ENCODE measurements at places on chromosomes 5 and 9. TPM values are rescaled to one million over a fixed set of nuclear protein-coding genes. Genes with fewer than 3 reads are reported as not detected.

Gene C5orf22
- 23.7 TPM for total RNA-seq

- no peaks in the 10 kb centered on the region for H3K36me3 ChIP-seq
- no peak for DNase-seq
- no peaks in the 10 kb centered on the region for H3K27me3 ChIP-seq
- H3K4me1 ChIP-seq = no peaks in the 10 kb centered on the region
Measured at GRCh38 chr5:180484813-180485212, 9.4 kb upstream of the CNOT6 start.

DNA sequence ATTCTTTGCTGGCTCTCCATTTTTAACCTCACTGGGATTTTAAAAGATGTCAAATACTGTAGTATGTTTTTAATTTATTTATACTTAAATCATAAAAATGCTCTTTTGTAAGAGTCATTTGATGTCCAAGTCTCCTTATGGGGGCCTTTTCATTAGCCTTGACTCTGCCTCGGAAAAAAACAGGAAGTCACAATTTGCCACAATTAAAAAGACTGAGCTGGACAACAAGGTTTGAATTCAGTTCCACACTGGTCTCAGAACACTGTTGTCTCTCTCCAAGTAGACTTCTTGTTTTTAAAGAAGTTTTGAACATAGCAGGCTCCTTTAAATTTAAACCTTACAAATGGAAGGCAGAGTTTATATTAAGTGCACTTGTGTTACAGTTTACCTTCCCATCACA, 444.2 kb downstream of the ACTL7B start:
- no peak for DNase-seq
- H3K4me1 ChIP-seq = no peaks in the 10 kb centered on the region

DNA sequence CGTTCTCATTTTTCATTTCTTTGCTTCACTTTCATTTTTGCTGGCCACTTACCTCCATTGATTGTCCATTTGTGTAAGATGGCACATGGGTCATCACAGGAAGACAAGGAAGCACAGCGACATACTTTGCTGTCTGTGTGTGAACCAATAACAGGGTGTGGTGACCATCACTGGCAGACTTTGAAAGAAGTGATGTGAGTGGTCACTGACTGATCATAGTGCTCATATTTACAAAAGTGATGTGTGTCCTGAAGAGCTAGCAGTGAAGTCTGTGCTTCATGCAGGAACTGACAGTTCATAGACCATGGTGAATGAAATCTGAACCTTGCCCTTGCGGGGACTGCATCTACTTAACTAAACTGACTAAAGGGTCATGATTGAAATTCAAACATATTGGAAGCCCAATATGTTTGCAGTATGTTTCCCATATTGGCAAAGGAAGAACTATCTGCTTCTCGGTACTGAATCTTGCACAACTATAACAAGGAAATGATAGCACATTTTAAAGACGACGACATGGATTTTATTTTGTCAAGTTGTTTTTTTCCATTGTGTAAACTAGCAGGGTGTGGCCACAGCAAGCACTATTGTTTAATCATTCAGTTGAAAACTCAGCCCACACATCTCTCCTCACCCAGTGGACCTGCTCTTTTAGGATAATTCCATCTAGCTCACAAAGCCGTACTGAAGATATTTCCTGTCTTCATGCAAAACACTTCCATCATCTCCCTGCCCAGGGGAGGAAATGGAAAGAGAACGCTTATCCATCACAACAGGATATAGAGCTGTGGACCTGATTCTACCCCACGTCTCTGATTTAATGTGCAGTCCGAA, 232.0 kb upstream of the ANKRD55 start:
- no peak overlapping the region for H3K27ac ChIP-seq
- H3K36me3 ChIP-seq = no peaks in the 10 kb centered on the region
